LHCN-M2 (cell line): ENCODE measurements at places on chromosomes 12 and 14.

DNA sequence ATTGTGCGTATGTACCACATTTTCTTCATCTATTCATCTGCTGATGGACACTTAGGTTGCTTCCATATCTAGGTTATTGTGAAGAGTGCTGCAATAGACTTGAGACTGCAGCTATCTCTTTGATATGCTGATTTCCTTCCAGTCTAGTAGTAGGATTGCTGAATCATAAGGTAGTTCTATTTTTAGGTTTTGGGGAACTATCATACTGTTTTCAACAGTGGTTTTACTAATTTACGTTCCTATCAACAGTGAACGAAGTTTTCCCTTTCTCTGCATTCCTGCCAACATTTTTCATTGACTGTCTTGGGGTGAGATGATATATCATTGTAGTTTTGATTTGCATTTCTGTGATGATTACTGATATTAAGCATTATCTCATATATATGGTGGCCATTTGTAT is 482.2 kb downstream of the SLC16A7 start:
- no peak for DNase-seq

- peak; percentile 27 for DNase-seq
Observed at GRCh38 chr12:113961921-113962710, 4.0 kb downstream of the RBM19 start.

GRCh38 chr14:70658899-70659298 is 17.2 kb downstream of the TTC9 start:
- DNase-seq = no peak

DNA sequence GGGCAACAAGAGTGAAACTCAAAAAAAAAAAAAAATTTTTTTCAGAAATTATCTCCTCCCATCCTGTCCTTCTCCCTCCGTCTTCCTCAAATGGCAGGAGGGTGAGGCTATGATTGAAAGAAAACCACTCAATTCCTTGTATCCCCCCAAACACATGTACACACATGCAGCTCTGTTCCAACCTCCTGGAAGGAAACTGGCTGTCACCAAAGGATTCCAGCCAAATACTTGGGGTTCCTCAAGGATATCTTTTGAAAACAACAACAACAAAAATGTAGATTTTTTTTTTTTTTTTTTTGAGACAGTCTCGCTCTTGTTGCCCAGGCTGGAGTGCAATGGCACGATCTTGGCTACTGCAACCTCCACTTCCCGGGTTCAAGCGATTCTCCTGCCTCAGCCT is 46.8 kb upstream of the VASH1 start:
- DNase-seq = no peak

GRCh38 chr14:68377459-68377858 is 415.4 kb downstream of the ZFP36L1 start:
- no peak for DNase-seq

DNA sequence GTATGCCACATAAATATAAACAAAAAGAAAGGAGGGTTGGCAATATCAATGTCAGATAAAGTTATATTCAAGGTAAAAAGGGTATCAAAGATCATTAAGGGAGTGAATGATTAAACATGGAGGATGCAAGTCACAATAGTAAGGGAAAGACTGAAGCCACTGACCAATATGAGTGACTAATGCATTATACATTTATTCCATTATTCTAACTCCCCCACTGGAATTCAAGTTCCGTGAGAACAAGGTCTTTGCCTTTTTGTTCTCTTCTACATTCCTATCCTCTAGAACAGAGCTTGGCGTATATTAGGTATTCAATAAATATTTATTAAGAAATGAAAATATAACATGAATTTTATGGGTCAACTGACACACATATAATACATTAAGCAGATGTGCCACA is 30.7 kb downstream of the MAP4K5 start:
- peak; percentile 89 for DNase-seq

DNA sequence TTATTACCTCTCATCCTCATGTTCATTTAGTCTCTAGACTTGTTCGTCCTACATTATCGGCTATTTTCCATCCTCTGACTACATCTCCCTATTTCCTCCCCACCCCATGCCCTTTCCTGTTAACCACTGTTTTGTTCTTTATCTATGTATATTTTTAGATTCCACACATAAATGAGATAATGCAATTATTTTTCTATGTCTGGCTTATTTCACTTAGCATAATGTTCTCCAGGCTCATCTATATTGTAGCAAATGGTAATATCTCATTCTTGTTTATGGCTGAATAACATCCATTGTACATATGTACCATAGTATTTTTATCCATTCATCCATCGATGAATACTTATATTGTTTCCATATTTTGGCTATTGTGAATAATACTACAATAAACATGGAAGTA is 84.6 kb upstream of the PTPRR start:
- no peak for DNase-seq

- no peak for DNase-seq
Observed at GRCh38 chr12:52015532-52016041, 8.8 kb downstream of the TAMALIN start.

DNA sequence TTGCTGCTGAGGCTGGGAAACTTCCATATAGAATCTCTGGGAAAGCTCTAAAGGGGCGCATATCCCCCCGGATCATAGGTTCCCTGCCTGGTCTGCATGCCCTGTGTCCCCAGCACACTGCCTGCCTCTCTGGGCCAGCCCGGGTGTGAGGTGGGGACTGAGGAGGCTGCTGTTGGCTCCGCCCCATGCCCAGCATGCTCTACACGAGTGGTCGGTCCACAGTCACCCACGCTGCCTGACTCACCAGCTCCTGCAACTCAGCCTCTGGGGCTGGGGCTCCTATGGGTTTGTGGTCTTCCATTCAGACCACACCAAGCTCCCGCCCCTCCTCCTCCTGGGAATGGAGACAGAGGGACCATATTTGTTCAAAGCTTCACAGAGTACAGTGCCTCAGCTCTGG is 88.5 kb upstream of the ANO2 start:
- DNase-seq = no peak

GRCh38 chr14:35398071-35398584 is 6.4 kb downstream of the NFKBIA start:
- DNase-seq = no peak

DNA sequence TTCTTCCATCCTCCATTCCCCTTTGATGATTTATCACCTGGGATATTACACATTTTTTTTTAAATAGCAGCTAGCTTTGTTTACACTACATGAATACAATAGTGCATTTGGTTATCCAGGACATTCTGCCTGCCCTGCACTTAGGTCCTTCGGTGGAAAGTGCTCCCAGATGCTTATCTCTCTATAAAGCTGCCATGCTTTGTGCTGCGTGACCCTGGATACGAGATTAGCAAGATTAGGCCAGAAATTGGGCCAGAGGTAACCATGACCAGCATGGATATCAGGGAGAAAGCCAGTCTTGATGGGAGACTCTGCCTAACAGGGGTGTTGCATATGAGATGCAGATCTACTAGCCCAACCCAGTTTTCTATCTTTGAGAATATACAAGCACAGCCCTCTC is 12.1 kb upstream of the KRT83 start:
- DNase-seq = no peak

DNA sequence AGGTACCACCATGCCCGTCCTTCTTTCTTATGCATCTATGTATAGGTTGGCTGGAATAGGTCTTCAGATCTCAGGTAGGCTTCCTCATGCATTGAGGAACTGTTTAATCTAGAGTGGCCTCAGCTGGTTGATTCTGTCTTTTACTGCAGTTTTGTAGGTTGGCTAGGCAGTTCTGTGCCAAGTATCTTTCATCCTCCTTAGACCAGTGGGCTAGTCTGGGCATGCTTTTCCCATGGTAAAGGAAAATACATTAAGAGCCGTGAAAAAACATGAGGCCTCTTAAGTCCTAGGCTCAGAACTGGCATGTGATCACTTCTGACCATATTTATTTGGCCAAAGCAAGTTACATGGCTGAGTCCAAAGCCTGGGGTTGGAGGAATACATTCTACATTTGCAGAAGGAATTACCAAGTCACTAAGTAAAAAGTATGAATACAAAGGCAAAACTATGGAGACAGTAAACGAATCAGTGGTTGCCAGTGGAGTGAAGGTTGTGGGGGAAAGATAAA is 137.3 kb downstream of the WIF1 start:
- no peak for DNase-seq

DNA sequence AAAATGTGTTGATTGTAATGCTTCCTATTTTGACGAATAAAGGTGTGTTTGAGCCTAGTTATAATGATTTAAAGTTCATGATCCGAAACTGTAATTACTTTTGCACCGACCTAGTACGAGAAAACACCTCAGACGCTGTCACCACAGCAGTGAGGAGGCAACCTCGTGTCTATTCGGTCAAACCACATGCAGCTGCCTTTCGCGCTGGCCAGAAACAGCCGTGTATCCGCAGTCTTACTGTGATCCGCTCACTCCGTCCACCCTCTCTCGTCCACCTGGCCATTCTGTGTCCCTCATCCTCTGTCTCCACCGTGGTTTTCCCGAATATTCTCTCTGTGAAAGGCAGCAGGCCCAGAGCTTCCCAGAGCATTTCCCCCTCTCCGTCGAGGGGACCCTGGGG is 67.1 kb downstream of the NOC4L start:
- no peak for DNase-seq

DNA sequence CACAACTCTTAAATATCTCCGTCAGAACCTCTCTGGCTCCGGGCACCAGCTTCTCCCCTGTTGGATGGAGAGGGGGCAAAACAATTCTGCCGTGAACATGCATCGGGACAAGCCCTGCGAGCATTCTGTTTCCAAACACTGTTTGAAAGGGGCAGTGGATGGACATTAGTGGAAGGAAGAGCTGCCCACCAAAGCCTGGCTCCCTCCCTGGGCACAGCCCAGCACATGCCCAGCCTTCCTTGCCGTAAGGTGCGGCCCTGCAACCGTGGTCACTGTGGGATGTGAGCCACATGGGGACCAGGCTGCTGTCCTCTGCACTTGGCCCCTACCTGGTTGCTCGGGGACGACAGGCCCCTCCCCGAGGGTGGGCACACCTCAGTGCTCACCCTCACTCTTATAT is 54.0 kb downstream of the TRAFD1 start:
- DNase-seq = no peak

DNA sequence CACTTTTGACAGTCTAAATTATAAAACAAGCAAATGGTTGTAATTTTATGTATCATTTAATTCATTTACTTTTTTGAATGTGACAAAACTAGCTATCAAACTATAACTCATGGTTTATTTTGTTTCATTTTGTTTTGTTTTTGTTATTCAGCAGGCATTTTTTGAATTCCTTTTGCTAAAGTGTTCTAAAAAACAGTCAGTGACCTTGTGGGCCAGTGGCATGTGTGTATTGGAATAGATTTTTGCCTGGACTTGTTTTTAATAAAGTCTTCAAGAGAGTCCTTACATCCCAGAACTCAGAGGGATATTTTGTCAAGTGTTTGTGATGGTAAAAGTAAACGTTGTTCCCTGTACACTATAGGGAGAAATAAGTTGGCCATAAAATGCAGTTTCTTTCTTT is 369.7 kb upstream of the SYT1 start:
- DNase-seq = peak; percentile 73

- peak; percentile 91 for DNase-seq
Observed at GRCh38 chr12:32501835-32502333, 102.5 kb downstream of the FGD4 start.

- DNase-seq = peak; percentile 65
Observed at GRCh38 chr12:33427071-33427470, 12.5 kb downstream of the SYT10 start.

DNA sequence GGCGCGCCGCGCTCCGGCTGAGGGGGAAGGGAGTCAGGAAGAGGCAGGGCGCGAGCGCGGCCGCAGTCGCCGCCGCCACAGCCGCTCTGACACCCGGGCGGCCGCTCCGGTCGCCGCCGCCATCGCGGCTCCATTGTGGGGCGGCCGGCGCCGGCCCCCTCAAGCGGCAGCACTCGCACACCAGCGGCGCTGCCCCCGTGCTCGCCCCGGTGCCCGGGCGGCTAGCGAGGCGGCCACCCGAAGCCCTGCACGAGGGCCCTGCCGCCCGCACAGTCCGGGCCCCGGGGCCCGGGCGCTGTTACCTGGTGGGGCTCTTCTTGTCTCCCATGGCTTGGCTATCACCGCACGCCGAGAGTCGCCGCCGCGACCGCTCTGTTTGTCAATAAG is 202 bp downstream of the YAF2 start:
- DNase-seq = no peak

- no peak for DNase-seq
Observed at GRCh38 chr12:7868391-7868790, 4.3 kb downstream of the SLC2A14 start.

DNA sequence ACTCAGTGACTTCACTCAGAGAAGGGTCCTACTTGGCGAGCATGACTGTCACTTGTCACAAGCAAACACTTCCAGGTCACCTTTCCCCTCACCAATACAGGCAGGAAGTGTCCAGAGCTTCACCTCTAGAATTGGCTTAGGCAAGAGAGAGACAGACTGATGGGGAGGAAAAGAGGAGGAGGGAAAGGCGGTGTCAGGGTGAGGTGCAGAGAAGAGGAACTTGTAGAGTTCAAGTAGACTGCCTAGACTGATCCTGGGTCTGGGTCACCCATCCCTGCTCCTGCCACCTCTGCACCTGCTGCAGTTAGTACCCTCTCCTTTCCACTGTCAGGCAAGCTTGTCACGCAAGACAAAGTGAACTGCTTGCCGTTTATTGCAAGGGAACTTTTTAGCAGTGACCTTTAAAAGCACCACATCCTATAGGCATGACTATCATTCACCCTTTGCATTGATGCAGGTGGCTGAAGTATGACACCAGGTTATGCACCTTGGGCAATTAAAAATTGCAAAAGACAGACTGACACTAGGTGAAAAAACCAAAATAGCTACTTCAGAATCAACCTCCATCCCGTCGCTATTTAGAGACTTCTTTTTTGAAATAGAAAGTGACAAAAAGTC is 292.4 kb downstream of the SYT1 start:
- DNase-seq = no peak

- DNase-seq = no peak
Observed at GRCh38 chr12:121933522-121934308, 15.3 kb downstream of the CFAP251 start.

DNA sequence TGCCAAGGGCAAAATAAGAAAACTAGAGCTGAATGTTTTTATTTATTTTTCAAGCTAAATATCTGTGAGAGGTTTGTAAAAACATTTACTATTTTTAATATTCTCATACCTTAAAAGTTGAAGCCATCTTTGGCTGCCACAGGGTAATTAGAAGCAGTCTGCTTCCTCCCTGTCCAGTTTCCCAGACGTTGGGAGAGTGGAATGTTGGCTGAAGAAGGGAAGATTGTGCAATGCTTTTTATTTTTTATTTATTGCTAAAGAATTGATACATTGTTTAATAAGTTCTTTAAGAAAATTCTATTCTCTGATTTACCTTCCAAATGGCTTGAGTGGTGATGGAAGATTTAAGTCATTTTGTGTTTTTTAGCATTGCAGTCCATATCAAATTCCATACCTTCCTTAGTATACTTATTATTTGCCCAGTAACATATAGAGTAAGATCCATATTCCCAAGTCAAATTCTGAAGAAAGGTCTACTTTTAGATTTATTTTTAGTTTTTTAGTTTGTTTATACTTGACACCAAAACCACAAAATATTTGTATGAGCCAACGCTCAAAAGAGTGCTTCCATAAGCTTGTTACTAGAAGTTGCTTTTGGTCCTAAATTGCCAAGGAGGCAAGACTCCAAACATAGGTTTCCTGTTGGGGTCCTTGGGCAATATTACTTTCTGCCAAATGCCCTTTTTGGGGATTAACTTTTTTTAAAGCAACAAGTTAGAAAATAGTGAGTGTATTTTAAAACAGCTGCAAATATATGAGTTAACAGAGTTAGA is 124.0 kb upstream of the CPM start:
- peak; percentile 67 for DNase-seq

GRCh38 chr12:1847411-1847810 is 27.0 kb downstream of the LRTM2 start:
- no peak for DNase-seq

GRCh38 chr12:85531341-85531740 is 251.3 kb downstream of the ALX1 start:
- DNase-seq = no peak

- DNase-seq = no peak
Observed at GRCh38 chr14:37745657-37746056, 150.2 kb downstream of the TTC6 start.
